Fibroblast of skin of left quadriceps (primary cell): ENCODE measurements at places on chromosomes 12 and 14.

DNA sequence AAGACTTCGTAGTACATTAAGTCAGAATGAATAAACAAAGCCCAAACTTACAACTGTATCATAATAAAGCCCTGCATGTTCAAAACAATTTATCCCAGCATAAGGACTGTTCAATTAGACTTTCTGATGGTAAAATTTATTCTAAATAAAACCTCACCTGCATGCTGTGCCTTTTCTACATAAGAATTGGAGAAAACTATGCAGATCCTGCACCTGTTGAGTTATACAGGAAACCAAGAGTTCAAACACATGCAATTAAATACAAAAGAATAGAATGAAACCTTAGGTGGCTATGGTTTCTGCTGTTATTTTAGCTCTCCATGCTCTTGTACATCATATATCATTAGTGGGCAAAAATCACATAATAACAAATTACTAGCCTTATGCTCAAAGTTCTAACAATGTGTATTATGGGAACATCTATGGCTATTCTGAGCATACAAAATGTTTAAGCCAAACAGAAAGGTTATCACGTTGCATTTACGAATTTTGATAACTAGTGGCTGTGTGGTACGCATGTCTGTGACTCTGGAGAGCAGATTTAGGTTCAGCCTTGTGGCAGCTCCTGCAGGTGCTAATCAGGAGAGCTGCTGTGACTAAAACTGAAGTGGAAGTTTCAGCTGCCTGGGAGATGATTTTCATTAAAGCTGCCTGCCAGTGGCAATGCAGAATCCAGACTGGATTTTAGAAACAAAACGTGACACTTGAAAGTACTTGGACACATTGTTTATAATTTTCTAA is 36.1 kb upstream of the LRFN5 start:
- DNase-seq, result no peak

DNA sequence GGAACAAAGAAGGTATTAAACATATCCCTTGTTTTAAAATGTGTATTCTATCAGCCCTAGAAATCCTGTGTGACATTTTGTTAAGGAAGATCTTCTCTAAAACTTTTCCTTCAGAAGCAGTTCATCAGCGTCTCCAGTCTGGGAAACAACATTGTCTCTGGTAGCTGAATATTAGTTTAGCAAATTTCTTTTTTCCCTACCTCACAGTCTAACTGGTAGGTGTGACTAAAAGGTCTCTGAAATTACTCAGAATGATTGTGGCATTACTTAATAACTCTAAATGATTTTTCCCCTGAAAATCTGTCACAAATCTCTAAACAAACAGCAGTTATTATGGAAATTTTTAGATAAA is 1044.8 kb downstream of the FLRT2 start:
- DNase-seq, result no peak

DNA sequence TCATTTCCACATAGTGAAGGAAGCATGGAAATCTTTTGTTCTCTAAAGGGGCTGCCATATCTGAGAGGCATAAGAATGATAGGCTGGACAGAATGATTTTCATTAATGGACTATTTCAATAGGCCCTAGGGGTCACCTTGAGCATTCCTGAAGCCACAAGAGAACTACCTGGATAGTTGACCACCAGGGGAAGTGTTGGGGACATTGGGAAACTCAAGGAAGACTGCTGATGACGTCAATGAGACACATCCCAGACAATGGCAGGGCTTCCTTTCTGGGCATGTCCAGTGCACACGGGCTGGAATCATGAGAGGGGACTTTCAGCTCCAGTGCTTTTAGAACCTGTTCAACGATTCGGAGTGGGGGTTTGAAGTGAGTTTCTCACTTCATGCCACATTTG is 48.8 kb upstream of the CHST11 start:
- no peak for DNase-seq

- DNase-seq, result no peak
These were observed 290.6 kb downstream of the EGLN3 start for GRCh38 chr14:33660248-33660647.

DNA sequence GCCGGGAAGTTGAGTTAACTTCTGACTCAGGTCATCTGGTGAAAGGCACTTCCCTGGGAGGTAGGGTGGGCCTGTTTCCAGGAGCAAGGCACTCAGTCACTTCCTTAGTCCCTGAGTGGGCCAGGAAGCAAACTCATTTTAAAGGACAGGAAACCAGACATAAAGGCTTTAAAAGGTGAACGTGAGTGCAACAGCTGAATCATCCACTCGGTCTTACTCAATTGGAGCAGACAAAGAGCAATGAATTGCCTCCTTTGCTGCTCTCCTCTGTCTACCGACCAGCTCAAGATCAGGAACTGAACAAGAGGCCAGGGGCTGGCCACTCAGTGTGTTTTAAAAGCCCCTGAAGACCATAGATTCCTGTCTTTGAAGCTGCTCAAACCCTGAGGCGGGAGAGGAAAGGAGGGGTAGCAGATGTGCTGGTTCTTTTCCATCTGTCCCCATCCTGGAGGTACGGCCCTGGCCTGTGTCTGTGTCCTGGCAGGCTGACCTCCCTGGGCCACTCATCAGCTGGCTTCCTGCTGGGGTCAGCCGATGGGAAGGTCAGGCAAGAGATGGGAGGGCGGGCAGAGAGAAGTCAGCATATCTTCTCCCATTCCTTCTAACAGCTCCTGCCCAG is 148.9 kb downstream of the PPM1H start:
- peak; percentile 82 for DNase-seq

GRCh38 chr14:77126461-77126990 is 15.1 kb downstream of the ZDHHC22 start:
- DNase-seq, result no peak

DNA sequence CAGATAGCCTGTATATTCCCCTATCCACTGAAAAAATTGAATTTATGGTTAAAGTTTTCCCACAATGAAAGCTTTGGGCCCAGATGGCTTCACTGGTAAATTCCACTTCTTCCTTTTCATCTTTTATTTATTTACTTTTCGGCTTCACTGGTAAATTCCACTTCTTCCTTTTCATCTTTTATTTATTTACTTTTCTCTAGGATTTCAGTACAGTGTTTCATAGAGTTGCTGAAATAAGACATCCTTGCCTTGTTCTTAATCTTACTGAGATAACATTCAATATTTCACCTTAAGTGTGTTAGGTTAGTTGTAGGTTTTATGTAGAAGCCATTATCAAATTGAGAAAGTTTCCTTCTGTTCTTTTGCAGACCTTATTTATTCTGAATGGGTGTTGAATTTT is 18.9 kb upstream of the KLRG1 start:
- DNase-seq, result no peak

GRCh38 chr14:99733211-99733539 is 49.1 kb downstream of the CYP46A1 start:
- DNase-seq, result no peak

DNA sequence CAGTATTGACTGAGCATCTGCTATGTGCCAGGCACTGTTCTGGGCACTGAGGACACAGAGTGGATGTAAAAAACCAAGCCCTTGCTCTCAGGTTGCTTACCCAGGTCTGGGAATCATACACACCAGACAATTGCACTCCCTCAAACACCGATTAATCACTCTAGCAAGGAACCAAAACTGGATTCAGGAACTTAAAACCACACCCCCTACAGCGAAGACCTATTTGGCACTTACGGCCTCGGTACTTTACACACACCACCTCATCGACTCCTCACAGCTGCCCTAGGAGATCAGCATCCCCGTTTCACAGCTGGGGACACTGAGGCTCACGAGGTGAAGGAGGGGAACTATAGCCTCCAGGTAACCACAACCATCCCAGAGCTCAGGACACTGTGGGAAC is 1.6 kb downstream of the GLTP start:
- DNase-seq, result no peak

DNA sequence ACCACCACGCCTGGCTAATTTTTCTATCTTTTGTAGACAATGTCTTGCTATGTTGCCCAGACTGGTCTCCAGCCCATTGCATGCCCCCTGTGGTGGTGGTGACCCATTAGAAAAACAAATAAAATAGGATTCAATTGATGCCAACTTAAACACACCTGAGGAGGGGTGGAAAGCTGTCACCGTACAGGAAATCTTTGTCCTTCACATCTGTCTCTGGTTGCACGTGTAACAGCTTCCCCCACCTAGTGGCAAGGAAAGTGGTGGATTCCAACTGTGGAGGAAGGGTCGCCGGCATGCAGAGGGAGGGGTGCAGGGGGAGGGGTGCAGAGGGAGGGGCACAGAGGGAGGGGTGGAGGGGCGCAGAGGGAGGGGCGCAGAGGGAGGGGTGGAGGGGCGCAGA is 26.1 kb upstream of the GPR68 start:
- DNase-seq, result no peak

GRCh38 chr12:3154006-3154405 is 76.8 kb downstream of the TSPAN9 start:
- DNase-seq, result no peak

- DNase-seq, result no peak
These were observed 909.6 kb downstream of the VRK1 start for GRCh38 chr14:97706819-97707218.

DNA sequence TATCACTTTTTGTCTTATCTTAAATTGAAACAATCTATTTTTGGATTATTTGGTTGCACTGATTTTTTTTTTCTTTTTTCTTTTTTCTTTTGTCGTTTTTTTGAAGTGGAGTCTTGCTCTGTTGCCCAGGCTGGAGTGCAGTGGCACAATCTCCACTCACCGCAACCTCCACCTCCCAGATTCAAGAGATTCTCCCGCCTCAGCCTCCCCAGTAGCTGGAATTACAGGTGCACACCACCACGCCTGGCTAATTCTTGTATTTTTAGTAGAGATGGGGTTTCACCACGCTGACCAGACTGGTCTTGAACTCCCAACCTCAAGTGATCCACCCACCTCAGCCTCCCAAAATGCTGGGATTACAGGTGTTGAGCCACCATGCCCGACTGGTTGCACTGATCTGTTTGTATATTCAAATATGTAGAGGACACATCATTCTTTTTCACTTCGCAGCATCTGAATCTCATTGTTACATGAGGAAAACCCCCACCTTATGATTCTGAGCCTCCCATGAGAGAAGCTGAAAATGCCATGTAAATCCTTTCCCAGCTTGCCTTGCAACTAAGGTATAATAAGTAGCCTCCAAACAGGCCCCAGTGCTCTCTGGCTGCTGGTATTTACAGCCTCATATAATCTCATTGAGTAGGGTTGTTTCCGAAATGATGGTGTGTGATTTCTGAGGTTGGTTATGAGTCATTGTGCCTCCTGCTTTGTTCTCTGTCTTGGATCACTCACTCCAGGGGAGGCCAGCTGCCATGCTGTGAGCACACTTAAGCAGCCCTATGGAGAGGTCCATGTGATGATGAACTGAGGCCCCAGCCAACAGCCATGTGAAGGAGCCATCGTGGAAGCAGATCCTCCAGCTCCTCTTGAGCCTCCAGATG is 5.2 kb upstream of the HSP90B1 start:
- no peak for DNase-seq

GRCh38 chr12:92543840-92544239 is 158.9 kb upstream of the PLEKHG7 start:
- DNase-seq, result no peak

DNA sequence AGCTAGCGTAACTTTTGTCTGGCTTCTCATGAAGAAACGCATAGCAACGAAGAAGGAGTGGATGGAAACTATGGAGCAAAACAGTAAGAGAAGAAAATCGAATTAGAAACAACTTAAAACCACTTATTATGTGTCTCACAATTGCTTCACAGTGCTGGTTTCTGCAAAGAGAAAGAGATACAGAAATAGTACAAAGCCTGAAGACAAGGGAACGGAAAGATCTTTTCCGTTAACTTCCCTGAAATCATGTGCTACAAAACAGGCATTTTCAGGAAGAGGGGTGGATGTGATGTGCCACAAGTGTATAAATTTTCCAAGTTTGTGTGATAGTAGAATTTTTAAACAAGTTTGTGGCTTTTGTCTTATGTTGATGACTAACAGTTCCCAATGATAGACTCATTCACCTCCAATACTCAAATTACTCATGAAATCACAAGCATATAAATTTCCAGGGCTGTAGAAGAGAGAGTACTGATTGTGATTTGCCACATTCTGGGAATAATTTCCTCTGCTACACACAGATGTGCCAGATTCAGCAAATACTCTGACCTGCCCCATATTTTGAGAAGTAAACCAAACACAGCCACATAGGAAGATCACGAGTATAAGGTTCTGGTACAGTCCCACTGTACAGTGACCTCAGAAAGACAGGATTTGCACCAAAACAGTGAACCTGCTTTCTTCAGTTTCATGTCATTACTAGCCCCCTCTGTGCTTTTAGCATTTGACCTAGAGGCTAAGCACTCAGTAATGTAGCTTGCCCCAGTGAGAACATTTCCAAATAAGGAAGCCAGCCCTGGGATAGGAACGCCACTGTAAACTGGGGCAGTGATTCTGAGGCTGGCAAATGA is 41.4 kb upstream of the PPFIA2 start:
- DNase-seq, result no peak

- no peak for DNase-seq
These were observed 1338.6 kb downstream of the FSCB start for GRCh38 chr14:43168371-43168925.

DNA sequence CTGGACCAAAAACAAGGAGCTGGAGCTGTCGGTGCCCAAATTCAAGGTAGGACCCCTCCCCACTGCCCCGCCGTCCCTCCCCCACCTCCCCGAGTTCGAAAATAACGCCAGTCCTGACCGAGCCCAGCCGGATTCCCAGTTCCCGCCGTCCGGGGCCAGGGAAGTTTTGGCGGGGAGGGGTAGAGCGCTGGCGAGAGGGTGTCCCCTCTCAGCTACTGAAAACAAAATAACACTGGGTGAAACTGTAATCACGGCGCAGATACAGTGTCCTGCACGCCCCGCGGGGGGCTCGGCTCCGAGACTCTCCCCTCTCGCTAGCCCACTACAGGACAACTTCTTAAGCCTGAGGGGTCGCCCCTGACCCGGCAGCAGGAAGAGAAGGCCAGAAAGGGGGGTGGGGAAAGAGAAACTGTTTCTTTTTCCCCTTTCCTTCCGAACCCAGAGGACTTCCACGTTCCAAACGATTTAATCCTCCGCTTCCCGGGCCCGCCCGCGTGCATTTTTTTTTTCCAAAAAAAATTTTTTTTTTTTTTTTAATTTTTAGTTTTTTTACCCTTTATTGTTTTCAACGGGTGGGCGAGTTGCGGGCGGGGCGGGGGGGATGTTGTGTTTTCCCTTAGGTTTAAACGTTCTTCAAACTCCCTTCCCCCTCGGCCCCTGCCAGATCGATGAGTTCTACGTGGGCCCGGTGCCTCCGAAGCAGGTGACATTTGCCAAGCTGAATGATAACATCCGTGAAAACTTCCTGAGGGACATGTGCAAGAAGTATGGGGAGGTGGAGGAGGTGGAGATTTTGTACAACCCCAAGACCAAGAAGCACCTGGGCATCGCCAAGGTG is 1.6 kb downstream of the SETD1B start:
- DNase-seq, result no peak

DNA sequence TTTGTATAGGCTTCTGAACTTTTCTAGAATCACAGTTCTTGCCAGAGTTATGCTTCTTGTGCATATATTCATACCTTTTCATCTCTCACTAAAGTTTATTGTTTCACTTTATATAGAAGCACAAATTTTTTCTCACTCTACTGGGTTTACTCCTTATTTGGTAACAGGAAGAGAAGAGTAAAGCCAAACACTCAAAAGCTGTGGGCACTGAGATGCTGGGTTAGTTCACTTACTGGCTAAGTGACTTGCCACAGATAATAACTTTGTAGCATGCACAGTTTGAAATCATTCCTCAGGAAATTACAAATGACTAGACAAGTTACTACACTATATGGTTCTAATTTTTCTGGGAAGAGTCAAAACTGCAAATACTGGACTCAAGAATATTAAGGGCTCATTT is 7.8 kb downstream of the HIGD1C start:
- DNase-seq, result no peak
